ENCODE measurements at places on chromosomes 4 and X.

DNA sequence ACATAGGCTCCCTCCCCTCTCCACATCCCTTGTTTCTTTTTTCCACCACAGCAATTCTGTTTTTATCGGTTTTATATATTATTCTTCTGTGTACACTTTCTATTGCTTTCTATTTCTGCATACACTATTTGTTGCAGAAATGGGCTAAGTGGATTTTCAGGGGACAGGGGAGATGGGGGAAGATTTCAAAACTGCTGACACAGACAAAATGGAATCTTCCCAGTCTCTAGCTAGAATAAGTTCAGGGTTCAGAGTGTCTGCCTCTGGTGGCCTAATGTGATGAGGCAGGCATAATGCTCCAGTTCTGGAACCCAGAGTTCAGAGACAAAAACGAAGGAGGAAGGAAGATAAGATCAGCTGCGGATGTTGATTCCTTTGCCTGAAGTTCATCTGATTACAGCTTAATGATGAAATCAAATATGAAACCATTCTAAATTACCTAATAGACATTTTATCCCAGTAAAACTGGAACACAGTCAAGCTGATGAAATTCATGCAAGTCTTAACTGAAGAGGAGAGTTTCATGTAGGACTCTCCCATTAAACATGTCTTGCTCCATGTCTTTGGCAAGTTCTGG lies 447.1 kb downstream of the AFF2 start:
- no peak for DNase-seq

DNA sequence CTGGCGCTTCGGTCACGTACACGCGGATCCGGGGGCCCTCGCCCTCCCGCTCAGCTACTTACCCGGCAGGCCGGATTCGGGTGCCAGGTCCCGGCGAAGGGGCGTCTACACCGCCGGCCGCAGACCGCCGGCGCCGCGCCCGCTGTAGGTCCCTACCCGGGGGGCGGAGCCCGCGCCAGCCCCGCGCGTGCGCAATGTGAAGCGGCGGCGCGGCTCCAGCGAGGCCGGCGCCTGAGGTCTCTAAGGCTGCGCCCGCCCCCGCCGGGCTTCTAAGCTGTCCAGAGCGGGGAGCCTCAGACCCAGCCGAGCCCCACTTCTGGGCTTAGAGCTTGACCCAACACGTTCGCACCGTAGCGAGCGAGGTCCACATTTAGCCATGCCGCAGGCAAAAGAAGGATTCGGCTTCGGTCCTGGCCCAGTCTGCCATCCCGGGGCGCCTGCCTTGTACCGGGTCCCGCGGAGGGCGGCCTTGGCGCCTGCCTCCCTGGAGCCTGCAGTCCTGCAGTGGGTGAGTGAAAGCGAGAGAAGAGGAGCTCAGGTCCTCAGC lies at the start of gene ZNF518B:
Gene ZNF518B, minus strand, starts transcription at position 172 of the 547 bp plus-strand sequence. CDS start 11,098 bp downstream, outside the sequence.
- DNase-seq, result no peak

DNA sequence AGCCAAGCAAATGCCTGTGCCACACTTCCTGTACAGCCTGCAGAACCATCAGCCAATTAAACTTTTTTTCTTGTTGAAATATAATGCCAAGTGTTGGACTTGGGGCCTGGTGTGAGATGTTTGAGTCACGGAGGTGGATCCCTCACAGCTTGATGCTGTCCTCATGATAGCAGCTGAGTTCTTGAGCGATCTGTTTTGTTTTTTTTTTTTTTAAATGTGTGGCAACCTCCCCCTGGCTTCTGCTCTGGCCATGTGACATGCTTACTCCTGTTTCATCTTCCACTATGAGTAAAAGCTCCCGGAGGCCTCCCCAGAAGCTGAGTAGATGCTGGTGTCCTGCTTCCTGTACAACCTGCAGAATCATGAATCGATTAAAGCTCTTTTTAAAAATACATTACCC lies 973.3 kb upstream of the FTHL17 start:
- no peak for DNase-seq

DNA sequence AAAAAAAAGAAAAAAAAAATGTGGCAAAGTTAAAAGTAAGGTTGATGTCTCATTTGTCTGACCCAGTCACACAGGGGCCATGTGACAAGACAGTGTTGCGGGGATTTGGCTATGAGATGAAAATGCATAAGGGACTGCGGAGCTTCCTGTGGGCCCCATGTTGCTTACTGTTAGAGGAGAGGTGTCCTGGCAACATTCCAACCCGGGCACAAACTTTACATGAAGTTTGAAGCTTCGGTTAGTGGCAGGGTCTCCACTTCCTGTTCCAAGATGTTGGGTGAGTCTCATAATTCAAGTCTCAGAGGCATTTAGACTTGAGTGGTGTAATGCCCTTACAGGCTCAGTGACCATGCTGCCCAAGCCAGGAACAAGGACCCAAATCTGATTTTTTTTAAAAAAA lies 111.3 kb downstream of the MAML3 start:
- DNase-seq, result no peak

DNA sequence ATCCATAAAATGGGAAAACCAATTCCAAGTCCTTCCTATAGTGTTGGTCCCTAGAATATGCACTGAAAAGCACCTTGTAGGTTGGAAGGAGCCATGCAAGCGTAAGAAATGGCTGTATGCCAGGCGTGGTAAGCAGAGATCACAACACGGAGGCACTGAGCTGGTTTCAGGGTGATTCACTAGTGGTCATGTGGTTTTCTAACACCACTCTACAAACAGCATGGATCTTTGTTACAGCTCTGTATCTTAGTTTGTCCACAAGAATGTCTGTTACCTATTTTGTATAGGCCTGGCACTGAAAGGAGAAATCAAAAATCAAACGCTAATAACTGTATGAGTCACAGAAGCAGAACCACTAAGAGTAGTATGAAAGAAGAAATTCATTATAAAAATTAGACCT lies 71.9 kb downstream of the MAGEB17 start:
- DNase-seq, result no peak

GRCh38 chr4:154082760-154083535 lies 294.1 kb upstream of the SFRP2 start:
- DNase-seq, result no peak

DNA sequence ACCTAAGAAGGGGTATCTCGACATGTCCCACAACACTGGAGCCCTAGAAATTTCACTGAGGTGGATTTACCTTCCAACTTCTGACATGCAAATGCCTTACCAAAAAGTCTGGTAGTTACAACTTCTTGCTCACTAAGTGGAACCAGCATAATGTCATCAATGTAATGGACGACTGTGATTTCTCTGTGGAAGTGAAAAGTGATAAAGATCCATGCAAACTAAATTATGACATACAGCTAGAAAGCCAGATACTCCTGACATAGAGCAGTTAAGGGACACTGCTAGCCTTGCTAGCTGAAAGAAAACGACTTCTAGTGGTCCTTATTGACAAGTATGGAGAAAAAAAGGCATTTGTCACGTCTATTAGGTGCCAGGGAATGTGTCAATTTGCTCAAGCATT lies 191.1 kb downstream of the MAB21L2 start:
- DNase-seq, result no peak

- peak; percentile 30 for DNase-seq
These were observed 51.5 kb upstream of the TRIM2 start for GRCh38 chr4:153152501-153153338.

DNA sequence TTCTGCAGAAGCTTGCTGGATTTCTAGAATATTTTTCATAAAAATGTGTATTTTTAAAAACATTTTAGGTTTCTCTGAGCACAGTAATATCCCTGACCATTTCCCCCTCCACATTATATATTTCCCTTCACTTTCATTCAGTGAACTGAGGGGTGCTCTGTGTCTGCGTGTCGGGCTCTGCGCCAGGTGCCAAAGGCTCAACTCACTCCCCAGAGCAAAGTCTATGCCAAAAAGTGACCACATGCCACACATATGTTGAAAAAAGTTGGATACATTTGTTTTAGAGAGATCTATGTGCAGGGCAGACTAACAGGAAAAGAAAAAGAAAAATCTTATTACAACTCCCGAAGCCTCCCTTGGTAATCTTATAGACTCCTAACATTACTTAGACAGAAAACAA lies 233.7 kb downstream of the MGST2 start:
- no peak for DNase-seq

DNA sequence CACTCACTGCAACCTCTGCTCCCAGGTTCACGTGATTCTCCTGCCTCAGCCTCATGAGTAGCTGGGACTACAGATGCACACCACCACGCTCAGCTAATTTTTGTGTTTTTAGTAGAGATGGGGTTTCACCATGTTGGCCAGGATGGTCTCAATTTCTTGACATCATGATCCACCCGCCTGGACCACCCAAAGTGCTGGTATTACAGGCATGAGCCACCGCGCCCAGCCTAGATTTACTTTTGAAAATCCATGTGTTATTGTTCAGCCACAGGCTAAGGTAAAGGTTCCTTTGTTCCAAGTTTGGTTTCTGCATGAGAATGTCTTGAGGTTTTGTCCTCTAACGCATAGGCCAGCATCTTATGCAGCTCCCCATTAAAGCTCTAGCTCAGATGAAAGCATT lies 371.6 kb downstream of the DMD start:
- DNase-seq, result no peak

DNA sequence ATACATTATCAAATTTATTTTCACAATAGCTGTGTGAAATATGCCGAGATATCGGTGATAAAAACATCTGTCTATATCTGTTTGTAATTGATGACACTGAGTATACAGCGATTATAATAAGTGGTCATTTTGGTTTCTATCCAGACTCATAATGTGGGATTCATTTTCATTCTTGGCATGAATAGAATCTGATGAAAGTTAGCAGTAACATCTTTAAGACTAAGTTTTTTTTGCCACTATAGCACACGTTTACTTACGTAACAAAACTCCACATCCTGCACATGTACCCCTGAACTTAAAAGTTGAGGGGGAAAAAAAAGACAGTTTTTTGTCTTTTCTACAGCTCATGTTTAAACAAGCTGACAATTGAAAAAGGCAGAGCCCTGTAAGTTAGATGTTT lies 86.4 kb downstream of the PPA2 start:
- DNase-seq, result no peak

- no peak for DNase-seq
These were observed 59.8 kb upstream of the RELL1 start for GRCh38 chr4:37745946-37746345.

GRCh38 chr4:152408514-152409327 lies 127.2 kb downstream of the FBXW7 start:
- peak; percentile 0 for DNase-seq

GRCh38 chrX:29231800-29232199 lies 644.6 kb downstream of the IL1RAPL1 start:
- no peak for DNase-seq

DNA sequence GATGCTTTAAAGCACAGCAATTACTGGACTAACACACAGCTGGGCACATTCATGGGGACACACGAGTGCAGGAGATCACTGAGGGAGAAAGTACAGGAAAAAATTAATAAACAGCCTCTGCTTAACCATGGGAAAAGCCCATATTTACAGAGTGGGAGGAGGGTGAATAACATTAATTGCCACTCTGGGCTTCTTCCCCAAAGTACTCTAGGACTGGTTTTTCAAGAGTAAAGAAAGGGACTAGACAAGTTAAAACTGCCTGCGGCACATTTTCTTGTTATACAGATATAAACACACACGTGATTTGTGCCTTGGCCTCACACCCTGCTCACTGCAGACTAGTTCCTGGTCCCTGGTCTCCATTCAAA lies 179.7 kb upstream of the TET2 start:
- no peak for DNase-seq

GRCh38 chr4:2647403-2648158 lies 108.6 kb downstream of the TNIP2 start:
- no peak for DNase-seq

GRCh38 chr4:112854420-112854819 lies 195.0 kb upstream of the ANK2 start:
- DNase-seq, result no peak

GRCh38 chr4:188147776-188148175 lies 8.5 kb downstream of the TRIML1 start:
- DNase-seq, result no peak

DNA sequence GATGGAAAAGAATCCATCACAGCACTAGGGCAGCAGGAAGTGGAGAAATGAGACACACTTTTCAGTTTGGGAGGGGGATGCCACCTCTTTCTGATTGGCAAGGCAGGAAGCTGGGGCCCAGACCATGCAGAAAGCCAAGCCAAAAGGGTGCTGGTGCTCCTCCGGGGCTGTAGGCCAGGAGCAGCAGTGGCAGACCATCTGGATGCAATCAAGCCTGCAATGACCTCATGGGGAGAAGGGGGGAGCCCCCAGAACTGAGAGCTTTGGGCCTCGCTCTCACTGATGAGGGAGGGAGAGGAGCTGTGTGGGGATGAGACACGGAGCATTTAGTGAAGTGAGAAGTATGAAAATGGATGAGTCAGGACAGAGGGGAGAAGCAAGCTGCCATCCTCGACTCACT lies 141.3 kb upstream of the NALF2 start:
- DNase-seq, result no peak

GRCh38 chr4:92236877-92237276 lies 66.9 kb upstream of the GRID2 start:
- no peak for DNase-seq

DNA sequence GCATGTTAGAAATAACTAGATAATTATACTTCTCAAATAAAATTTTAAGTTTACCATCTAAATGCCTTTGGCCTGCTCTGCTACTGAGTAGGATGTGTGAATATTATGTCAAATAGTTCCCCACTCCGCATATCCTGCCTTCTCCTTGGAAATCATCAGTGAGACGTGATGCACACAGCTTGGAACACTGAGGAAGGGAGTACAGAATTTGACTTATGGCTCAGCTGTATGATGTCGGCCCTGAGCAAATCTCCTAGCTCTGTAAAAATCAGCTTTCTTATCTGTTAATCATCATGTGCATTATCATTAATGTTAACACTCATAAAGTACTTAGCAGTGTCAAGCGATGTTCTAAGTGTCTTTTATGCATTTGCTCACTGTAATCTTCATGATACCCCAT lies 241.0 kb upstream of the ANKRD50 start:
- DNase-seq, result no peak

DNA sequence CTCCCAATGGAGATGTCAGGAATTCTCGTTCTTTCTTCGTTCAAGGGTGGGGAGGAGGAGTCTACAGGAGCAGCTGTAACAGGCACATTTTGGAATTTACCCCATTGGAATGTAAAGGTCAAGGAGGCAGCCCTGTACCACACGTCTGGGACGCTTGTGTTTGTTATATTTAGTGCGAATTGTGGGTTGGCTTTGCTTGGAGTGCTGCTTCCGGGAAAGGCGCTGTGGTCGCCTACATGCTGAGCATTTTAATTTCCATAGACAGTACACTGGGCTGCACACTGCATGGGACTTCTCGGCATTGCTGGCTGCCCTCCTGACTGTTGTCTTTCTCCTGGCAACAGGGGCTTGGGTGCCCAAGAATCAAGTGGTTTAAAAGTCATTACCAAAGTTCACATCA lies 12.8 kb downstream of the GYG2 start:
- DNase-seq, result no peak

- no peak for DNase-seq
These were observed 18.1 kb downstream of the CCNQ start for GRCh38 chrX:153580700-153581386.

GRCh38 chr4:163482190-163482589 lies 8.6 kb upstream of the TKTL2 start:
- no peak for DNase-seq

- no peak for DNase-seq
These were observed 34.8 kb downstream of the LIN54 start for GRCh38 chr4:82975792-82976191.

All from DMS 273 treated with DMSO at 0.1 percent for 48 hours (cell line).